ENCODE measurements at places on chromosomes 3 and 15. TPM values are rescaled to one million over a fixed set of nuclear protein-coding genes. Genes with fewer than 3 reads are reported as not detected.

DNA sequence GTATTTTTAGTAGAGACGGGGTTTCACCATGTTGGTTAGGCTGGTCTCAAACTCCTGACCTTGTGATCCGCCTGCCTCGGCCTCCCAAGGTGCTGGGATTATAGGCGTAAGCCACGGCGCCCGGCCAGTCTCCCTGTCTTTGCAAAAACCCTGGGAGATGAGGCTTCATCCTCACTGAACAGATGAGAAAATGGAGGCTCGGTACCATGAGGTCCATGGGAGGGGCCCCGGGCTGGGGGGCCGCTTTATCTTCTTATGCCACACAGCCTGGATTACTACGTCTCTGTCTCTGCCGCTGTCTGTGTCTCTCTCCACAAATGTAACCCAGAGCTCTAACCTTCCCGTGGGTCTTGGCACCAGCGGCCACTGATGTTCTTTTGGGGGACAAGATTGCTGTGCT, 39.1 kb downstream of the ABTB1 start:
- no peak for DNase-seq

GRCh38 chr3:117625174-117625573, 915.6 kb downstream of the TUSC7 start:
- DNase-seq = no peak

DNA sequence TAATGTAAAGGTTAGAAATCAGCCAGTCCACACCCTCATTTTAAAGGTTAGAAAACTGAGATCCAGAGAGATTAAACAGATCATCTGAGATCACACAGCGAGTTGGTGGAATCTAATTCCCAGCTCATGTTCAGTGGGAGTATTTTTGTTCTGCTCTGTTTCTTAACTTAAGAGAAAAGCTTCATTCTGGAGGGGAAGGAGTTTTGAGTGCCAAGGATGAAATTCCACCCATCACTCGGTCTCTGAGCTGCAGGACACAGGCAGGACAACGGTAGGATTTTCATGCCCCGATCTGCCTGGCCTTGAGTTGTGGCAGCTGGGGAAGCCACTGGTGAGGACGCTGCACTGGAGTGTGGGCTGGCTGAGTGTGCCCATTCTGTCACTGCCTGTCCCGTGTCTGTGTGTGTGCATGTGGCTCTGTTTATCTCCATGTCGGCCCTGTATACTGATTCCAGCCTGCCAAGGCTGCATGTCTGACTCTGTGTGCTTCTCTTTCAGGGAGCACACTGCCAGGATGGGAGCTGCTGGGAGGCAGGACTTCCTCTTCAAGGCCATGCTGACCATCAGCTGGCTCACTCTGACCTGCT, 94.3 kb downstream of the CEMIP start:
- peak; percentile 52 for DNase-seq

DNA sequence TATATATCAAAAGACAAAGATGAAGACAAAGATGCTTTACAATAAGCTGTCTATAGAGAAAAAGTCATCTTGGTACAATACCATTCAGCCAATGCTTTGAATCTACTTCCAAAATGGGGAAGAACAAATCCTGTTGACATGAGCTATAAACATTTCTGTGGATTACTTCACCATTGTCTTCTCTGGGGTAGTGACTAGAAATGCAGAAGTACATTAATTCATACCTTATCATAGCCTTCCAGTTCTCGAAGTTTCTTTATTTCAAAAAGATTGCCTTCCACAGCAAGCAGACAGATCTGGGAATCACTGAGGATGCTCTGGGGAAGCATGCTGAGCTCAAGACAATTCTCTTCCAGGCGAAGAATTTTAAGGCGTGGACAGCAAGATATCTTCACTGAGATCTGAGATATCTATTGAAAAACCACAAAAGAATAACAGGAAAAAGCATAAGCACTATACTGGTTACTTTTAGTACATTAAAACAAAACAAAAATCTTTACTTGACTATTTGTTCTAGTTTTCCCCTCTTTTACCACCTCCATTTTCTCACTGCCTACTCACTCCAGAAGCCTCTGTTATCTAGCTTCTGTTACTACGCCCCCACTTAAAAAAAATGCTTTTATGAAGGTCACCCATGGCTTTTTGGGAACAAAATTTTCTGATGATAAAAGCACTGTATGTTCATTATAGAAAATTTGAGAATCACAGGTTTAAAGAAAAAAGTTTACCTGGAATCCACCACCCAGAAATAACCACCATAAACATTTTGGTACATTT, 3.6 kb downstream of the LRRC57 start:
- no peak for DNase-seq

- DNase-seq = no peak
Measured at GRCh38 chr15:63344731-63345390, 36.8 kb downstream of the CA12 start.

DNA sequence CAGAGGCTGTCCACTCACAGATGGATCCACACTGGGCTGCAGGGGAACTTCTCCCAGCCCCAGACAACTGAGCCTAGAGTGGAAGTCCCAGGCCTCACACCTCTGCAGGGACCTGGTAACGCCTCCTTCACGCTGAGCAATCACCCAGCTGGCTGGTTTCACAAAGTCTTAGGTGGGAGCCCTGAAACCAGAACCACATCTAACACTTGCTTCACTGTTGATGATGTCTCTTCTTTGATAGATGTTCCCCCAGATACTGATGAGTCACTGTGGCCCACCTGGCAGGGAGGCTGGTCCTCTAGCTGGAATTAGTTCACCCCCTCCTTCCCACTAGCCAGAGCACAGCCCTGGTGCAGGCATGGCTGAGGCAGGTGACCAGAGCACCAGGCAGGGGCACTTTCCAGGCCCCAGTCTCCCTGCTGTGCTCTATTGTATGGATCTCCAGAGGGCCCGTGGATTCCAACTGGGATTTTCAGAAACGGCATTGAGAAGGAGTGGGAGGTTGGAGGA, 33.5 kb downstream of the MYL3 start:
- no peak for DNase-seq

C3orf70 gene
- total RNA-seq = 2.8 TPM

CRBN gene
- total RNA-seq = 56.7 TPM

WDR5B gene
- 8.8 TPM for total RNA-seq

P2RY13 gene
- total RNA-seq = 2.5 TPM

SKOR1 gene
- total RNA-seq = 0.57 TPM

KCTD6 gene
- 19.0 TPM for total RNA-seq

STX19 gene
- not detected for total RNA-seq

CILP gene
- 1.5 TPM for total RNA-seq
